Esophagus squamous epithelium (tissue), 5 donors: ENCODE measurements at places on chromosomes 7 and 10.

- no peak for DNase-seq
Measured at GRCh38 chr10:21570761-21571521, 36.9 kb downstream of the MLLT10 start.

DNA sequence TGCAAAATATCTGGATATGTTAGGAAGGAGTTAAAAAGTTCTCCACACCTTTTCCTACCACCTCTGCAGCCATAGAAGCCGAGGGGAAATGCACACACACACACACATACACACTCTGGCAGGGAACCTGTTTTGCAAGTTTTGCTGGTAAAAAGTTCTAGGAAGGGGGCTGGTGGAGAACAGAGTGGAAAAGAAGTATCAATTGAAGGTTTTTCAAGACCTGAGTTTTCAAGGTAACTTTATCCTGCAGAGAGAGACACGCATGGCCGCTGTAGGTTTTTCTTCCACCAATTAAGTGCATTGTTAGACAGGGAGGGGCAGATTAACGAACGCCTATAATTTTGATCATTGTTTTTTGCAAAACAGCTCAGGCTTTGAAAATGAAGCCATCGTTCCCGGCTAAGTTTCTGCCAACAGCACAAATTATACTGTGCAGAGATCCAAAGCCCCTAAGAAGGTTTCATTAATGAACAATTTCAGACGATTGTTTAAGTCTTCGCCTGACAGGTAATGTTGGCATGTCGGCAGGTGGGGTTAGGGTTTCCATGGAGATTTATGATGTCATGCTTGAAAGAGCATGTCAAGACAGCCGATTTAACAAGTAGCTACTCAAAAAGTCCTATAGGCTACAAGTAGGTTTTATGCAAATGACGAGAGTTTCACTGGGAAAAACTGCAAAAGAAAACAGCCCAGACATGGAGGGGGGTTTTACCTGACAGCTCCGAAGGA lies 29.7 kb downstream of the KIAA1217 start:
- DNase-seq, result no peak

GRCh38 chr7:19713676-19714075 lies 4.8 kb upstream of the POLR1F start:
- no peak for DNase-seq

- no peak for DNase-seq
Measured at GRCh38 chr10:6072215-6072934, 10.2 kb upstream of the IL2RA start.
